Fibroblast of gingiva (primary cell): ENCODE measurements at places on chromosomes 12 and 14.

DNA sequence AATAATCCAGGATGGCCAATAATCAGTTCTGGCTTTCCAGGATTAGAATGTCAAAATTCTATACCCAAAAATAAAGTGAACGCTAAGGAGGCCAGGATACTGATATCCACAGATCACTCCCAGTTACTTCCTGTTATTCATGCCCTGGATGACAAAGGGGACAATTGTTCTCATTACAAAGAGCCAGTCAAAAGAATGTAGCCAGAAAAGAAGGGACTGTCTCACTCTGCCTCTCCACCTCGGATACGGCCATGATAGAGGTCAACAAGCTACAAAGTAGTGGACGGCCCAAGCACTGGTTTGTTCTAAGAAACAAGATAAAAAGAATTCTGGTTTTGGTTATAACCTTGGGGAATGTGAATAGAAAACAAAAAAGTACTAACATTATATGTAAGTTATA, 116.1 kb upstream of the ATF7IP start:
- DNase-seq, result no peak

DNA sequence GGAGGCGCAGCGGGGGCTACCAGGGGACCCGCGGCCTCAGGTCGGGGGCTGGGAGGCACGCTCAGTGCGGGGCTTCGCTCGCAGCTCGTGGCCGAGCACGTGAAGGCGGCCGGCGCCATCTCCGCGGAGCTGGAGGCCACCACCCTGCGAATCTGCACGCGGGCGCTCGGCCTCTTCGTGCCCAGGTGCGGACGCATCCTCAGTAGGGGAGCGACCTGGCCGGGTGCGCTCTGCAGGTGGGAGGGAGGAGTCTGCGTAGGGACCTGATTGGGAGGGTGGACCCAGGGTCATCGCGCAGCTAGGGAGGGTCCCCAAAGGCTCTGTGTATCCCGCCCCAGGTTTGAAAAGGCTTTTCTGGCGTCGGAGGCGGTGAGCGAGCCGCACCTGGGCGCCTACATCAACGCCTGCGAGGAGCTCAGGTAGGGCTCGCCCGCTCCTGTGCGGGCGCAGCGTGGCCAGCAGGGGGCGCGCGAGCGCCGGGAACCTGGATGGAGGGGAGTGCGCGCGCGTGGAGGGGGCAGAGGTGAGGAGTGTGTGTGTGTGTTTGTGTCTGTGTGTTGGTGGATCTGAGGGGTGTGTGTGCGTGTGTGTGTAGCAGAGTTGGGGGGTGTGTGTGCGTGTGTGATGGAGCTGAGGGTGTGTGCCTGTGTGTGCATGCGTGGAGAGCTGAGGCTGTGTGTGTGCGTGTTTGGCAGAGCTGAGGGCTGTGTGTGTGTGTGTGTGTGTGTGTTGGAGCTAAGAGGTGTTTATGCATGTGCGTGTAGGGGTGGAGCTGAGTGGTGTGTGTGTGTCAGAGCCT, 10.3 kb downstream of the EXOC3L4 start:
- DNase-seq, result no peak

DNA sequence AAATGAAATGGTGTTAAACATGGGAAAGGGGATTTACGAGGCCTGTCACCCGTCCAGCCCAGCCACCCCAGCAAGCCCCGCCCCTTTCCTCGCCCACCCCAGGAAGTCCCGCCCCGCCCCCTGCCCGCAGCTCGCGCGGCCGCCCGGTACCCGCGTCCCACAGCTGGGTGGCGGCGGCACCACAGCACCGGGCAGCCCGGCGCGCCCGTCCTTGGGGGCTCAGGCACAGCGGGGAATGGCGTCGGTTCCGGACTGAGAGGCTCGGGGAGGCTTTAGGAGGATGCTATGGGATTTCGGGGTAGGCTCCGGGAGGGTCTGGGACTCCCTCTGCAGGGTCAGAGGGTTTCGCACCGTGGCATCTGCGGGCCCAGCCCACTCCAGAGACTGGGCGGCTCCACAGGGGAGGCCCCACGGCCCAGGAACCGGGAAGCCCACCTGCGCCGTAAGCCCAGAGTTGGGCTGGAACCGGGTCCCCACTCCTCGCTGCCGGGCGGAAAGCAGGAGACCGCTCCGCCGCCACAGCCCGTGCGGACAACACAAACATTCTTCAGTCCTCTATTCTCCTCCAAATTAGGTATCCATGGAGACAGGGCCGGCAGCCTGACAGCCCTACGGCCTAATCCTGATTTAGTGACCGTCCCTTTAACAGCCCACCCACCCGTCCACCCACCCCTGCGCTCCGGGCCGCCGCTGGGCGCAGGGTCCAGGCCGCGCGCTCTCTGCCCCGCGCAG, 1.4 kb downstream of the FIGNL2 start:
- DNase-seq, result no peak

GRCh38 chr14:28765169-28765830, 1.3 kb upstream of the FOXG1 start:
- no peak for DNase-seq

- no peak for DNase-seq
Observed at GRCh38 chr12:23750923-23751322, 198.5 kb downstream of the SOX5 start.

DNA sequence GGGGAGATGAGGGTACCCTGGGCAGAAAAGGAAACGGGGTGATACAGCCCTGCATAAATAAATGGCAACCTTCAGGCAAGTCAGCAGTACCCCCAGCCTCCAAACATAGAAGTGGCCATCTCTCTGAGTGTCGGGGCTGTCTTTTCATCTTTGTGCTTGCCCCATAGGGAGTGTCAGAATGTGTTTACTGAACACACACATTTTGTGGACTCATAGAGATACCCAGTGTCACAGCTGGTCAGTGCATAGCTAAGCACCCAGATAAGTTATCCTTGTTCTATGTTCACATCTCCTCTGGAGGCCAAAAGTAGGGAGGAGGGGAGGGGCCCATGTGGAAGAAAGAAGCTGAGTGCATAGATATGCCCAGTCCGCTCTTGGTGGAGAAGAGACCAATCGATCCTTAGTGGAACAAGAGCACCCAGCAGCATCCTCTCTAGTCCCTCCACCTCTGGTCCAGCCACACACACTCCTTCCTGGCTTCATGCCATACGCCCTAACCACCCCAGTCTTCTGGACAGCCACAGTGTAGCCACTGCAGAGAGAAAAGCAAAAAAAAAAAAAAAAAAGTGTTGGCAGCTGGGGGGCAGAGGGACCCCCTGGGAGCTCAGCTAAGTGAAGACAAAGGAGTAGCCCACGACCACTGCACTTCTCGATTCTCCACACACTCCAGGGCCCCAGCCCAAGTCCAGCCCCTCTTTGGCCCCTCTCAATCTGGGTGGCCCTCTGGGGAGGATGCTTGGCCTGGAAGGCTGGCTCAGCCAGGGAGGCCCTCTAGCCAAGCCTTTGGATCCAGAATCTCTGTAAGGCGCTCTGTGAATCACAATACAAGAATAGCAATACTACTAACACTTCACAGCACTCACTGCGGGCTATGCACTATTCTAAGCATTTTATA, 2.6 kb downstream of the ITGA7 start:
- DNase-seq, result no peak
